CD14-positive monocyte (primary cell): ENCODE measurements at places on chromosomes 3 and 15. TPM values are rescaled to one million over a fixed set of nuclear protein-coding genes. Genes with fewer than 3 reads are reported as not detected.
A peak's percentile ranks its signal among the peaks of the same experiment; 100 is the strongest.

RETNLB gene
- polyA plus RNA-seq = not detected in 2 replicates

MTFMT gene
- 4.3 and 5.1 TPM in 2 replicates for polyA plus RNA-seq

CD86 gene
- 42.6 and 75.7 TPM in 2 replicates for polyA plus RNA-seq

DUOX1 gene
- 0.22 TPM for polyA plus RNA-seq

GNAT1 gene
- not detected in 2 replicates for polyA plus RNA-seq

- no peak for DNase-seq
Measured at GRCh38 chr3:105253225-105253624, 113.5 kb upstream of the ALCAM start.

DNA sequence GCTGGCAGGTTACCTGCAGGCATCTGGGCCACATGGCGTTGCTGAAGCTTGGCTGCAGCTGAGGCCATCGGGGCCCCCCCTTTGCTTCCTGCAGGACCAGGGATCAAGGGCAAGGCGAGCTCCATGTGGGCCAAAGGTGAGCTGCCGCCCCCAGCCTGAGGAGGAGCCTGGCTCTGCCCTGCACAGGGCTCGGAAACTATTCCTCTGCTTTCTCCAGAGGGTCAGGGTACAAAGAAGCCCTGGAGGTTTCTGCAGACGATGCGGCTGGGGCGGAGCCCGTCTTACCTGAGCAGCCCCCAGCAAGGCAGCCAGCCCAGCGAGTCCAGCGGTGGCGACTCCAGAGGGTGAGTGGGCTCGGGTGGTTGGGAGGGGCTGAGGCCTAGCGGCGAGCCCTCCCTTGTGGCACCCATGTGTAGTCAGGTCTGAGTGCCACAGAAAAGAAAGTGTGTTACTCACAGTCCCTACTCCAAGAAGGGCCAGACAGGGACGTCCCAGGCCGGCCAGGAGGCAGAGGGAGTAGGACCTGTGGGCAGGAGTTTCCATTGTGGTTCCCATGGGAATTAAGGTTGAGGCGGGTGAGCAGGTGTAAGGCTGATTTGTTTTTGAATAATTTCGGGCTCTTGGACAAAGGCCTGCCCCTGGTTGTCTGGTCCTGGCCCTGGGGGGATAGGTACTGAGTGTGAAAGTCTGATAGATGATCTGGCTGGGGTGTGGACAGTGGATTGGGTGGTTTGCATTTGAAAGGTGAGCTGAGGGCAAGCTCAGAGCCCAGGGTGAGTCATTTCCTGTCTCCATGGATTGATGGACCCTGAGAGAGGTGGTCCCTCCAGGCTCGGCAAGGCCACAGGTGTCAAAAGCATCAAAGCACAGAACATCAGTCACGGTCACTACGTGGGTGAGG lies 25.4 kb downstream of the CFAP100 start:
- DNase-seq = no peak

- DNase-seq = no peak
Measured at GRCh38 chr15:30962079-30962478, 29.3 kb downstream of the MTMR10 start.

DNA sequence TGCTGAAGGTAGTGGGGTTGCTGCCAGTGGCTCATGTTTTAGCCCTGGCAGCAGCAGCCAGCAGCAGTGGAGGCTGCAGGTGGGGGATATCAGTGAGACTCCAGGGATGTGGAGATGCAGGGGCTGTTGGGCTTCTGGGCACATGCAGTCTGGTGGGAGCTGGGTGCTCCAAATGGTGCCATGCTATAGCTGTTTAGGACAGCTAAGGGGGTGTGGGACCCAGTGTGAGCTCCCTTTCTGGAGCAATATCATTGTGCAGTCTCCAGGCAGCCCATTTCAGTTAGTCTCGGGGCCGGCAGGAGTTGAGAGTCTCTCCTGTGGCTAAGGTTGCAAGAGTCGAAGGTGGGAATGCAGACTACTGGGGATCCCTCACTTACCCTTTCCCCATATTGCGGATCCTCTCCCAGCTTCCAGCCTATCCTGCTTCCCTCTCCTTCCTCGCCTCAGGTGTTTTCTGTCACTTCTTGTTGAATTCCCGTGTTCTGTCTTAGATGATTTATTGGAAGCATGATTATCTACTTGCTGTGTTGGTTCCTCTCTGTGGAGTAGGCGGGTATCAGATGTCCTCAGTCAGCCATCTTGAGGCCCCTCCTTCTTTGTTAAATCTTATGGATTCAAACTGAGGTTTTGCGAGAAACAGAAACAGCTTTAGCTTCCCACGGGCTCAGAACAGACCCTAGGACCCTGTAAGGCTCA lies 112.0 kb downstream of the FAM43A start:
- no peak for DNase-seq

DNA sequence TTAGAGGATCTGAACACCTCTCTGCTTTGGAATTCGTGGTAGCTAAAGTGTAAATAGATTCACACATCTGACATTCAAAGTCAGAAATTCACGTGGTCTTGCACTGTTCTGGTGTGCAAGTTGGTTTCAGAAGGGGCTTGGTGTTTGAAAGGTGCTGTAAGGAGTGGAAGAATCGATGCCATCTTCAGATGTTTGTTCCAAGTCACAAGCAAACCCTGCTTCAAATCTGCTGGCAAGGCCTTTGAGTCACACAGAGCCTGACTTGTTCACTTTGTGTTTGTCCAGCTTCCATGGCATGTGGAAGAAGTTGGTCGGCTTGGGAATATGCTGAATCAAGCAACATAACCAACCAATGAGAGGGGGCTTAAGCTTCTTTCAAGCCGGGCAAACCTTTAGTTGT lies 44.3 kb downstream of the SH3GL3 start:
- no peak for DNase-seq

GRCh38 chr3:194905696-194906095 lies 220.0 kb downstream of the FAM43A start:
- DNase-seq = no peak

- no peak for DNase-seq
Measured at GRCh38 chr3:75396316-75396802, 267.8 kb upstream of the FRG2C start.

GRCh38 chr3:190323246-190323626 lies 990 bp upstream of the CLDN1 start:
- DNase-seq = peak; percentile 57

DNA sequence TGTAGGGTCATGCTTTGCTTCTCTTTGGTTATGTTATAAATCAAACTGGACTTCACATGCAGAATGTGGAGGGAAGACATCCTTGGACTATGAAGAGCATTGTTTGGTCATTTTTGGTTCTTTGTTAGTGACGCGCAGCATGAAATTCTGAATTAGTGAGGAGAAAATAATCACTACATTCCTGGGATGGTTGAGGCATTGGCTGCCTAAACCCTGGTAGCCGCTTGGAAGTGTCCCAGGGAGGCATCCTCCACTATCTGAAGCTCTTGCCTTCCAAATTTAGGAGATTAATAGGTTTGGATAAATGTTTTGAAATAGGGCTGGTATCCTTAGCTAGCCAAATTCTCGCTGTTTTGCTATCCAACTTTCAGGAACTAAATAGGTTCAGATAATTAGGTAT lies 96.2 kb downstream of the CLSTN2 start:
- no peak for DNase-seq

DNA sequence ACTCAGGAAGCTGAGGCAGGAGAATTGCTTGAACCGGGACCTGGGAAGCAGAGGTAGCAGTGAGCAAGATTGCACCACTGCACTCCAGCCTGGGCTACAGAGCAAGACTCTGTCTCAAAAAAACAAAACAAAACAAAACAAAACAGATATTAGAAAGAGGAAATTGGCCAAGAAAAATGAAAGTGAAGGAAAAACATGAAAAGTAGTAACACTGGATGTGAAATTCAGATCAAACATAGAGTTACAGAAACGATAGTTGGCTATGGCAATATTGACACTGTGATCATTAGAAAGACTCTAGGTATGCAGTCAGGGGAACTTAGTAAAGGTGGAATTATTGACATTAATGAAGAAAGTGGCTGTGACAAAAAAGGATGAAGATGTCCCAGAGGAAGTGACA lies 13.2 kb upstream of the TIPARP start:
- peak; percentile 16 for DNase-seq

- DNase-seq = no peak
Measured at GRCh38 chr3:101268141-101268540, 52.2 kb downstream of the IMPG2 start.

- no peak for DNase-seq
Measured at GRCh38 chr15:61571026-61571425, 341.9 kb upstream of the RORA start.

DNA sequence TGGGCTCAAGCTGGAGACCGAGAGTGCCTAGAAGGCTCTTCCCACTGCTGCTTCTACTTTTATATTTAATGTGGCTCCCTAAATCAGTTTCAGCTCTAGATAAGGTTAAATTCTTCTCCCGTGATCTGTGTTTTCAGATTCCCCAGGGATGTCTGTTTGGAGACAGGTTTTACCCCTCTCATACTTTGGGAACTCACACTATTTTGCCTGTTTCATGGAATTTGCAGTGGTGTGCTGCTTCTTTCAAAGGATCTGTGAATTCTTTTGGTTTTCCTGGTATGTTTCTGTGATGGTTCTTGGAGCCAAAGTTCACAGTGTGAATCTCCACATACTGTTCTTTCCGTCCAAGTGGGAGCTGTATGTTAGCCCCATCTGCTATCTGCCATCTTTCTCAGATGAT lies 238.3 kb upstream of the SLITRK3 start:
- DNase-seq = no peak

- DNase-seq = no peak
Measured at GRCh38 chr15:97156739-97157265, 803.7 kb upstream of the ARRDC4 start.

- DNase-seq = no peak
Measured at GRCh38 chr15:57605491-57605890, 13.8 kb downstream of the MYZAP start.
